Activated T-cell treated with anti-CD3 and anti-CD28 coated beads for 24 hours (primary cell): ENCODE measurements at places on chromosomes 4 and X.
A peak's percentile ranks its signal among the peaks of the same experiment; 100 is the strongest.

GRCh38 chr4:82981138-82981537 is 29.5 kb downstream of the LIN54 start:
- DNase-seq: no peak

- DNase-seq: no peak
These were observed 88.5 kb downstream of the DCUN1D4 start for GRCh38 chr4:51931461-51931860.

DNA sequence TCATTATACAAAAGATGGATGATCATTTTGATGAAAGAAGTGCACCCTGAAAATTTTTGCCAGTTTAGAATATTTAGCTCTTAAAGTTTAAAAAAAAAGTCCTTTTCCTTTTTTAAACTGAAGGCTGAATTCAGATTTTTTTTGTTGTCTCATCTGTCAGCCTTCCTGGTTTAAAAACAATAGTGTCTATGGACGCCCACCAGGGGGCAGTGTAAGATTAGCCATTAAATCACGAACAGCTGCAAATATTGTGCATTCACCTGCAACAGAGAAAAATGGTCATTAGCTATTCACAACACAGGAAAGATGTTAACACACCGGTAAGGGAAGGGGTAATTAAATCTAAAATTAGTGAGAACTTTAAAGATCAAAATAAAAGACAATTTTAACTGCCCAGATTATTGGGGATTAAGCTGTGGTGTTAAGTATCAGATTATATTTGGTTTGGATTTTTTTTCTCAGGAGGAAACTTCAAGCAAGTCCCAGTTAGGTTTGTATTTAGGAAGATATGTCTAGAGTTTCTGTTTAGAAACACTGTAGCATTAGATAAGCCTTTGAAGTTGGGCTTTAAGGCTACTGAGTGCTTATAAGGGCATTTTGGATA is 4.4 kb upstream of the CXorf38 start:
- DNase-seq: peak; percentile 47

DNA sequence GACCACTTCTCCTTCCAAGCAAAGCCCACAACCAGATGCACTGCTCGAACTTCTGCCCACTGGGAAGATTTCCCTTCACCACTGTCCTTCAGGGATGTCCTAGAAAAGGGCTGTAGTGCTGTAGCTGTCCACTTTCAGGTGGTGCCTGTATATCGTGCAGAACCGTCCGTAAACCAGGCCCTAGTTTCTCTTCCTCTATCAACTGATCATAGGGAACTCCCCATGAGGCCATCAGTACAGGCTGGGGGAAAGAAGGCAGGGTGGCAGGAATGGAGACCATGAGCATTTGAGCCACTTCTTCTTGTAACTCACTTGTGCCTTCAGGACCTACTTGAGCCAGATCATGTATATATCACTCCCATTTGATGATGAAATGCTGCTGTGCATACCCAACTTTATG is 57.3 kb upstream of the FAM9B start:
- DNase-seq: no peak

GRCh38 chrX:22116605-22117546 is 84.8 kb downstream of the PHEX start:
- no peak for DNase-seq

GRCh38 chrX:105114554-105115130 is 105.9 kb downstream of the TEX13A start:
- no peak for DNase-seq

DNA sequence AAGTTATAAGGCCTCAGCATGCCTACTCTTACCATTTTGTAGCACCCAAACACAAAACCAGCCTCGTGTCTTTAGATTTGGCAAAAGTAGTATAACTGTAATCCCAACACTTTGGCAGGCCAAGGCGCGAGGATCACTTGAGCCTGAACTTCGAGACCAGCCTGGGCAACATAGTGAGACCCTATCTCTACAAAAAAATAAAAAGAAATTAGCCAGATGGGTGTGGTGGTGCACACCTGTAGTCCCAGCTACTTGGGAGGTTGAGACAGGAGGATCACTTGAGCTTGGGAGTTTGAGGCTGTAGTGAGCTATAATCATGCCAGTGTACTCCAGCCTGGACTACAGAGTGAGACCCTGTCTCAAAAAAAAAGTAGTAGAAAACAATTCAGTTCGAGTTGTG is 17.6 kb downstream of the SYAP1 start:
- no peak for DNase-seq

- peak; percentile 13 for DNase-seq
These were observed 1.0 kb downstream of the PGRMC2 start for GRCh38 chr4:128286474-128287058.

DNA sequence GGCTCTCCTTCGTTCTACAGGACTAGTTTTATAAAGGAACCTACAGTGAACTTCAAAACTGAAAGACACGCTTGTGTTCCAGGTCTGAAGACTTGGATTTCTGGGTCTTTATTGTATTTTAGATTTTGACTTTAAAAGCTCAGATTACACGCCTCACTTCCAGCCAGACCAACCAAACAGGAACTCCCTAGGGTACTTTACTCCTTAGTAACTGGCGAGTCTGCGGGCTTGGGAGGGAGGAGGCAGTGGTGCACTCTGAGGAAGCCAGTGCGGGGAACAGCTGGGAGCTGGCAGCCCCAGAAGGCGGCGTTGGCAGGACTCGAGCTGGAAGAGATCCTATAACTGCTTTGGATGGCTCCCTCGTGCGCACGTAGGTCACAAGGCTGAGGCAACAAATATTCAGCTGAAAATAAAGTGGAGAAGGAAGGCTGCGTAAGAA is 391 bp upstream of the PHKA1 start:
- no peak for DNase-seq

- no peak for DNase-seq
These were observed 17.3 kb upstream of the RBM41 start for GRCh38 chrX:107135965-107136307.

- DNase-seq: no peak
These were observed 25.5 kb downstream of the HPGD start for GRCh38 chr4:174496631-174497432.

DNA sequence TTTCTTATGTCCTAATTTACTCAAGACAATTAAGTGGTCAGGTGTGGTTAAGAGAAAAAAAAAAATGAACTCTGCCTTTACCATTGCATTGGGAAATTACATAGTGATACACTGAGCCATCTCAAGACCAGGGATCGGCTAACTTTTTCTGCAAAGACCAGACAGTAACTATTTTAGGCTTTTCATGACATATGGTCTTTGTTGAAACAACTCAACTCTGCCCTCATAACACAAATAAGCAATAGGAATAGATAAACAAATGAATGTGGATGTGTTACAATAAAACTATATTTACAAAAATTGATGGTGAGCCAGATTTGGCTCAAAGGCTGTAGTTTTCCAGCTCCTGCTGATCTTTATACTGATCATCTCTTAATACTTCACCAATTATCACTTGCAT is 632.6 kb upstream of the INTU start:
- no peak for DNase-seq

GRCh38 chr4:153577053-153577452 is 107.0 kb upstream of the TLR2 start:
- no peak for DNase-seq

DNA sequence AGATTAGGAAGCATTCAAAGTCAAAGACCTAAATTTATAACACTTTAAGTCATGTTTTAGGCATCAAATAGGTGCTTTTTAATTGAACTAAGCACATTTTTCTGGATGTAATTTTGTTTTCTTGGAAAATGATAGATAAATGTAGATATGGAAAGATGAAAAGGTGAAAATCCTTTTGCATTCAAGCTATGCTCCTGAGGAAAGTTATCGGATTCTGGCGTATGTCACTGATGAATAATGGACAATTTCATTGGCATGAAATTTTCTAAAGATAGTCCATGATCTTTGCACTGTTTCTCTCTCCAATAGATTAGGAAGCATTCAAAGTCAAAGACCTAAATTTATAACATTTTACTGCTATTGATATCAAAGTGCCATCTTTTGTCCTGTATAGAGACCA is 444.2 kb upstream of the PABPC4L start:
- DNase-seq: no peak

DNA sequence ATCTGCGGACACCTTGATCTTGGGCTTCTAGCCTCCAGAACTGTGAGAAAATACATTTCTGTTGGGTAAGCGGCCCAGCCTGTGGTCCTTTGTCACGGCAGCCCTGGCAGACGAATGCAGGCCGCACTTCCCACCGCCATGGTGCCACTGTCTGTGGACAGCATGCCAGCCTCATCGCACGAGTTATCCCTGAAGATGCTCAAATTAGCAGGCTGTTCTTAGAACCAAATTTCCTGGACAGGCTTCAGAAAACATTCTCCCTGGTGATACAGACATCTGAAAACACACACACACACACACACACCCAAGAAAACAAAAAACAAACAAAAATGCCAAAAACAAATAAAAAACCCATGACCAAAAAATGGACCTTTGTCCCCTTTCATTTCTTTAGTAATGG is 343.5 kb upstream of the GATB start:
- DNase-seq: no peak

DNA sequence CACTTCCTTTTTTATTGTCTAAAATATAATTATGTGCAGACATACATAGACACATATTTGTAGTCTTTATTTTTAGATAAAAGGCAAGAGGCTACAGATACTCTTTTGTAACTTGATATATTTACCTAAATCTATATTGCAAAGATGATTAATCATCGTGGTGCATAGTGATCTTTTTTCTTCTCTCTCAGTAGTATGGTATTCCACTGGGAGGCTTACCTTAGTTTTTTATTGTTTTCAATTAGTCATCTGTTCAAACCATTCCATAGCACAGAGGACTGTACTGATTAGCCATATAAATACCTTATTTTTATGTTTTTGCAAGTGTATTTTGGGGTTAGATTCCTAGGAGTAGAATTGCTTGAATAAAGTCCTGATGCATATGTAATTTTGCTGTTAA is 619.7 kb downstream of the GRXCR1 start:
- DNase-seq: no peak

DNA sequence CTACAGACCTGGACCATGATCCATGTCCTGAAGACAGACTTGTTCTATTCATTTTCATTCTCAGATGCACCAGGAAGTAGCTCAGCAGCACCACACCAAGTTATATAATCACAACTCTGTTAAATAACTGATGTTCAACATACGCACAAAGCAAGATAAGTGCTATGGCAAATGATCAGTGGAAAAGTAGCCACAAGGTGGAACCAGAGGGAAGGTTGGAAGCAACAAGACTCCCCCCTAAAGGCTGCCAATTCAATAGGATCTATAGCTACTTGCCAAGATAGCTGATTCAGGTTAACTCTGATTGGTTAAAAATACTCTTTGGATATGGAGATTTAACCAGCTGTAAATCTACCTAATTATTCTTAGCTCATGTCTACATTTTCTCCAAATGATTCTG is 23.7 kb upstream of the FAM47B start:
- no peak for DNase-seq

GRCh38 chrX:1485033-1485432 is 32.3 kb upstream of the ASMTL start:
- no peak for DNase-seq

GRCh38 chrX:115423086-115423485 is 133.6 kb downstream of the LUZP4 start:
- DNase-seq: no peak
